Activated T-helper 1 cell treated with anti-CD3 and anti-CD28 coated beads, Interleukin-12 subunit alpha, Interleukin-12 subunit beta, Interleukin-2, Interleukin-4 antibody, amounts not matched to agents 30 ng/mL and 10 ng/mL and 1 ng/mL, durations not matched to agents 14 hours and 24 hours and 36 hours (primary cell): ENCODE measurements at places on chromosomes 13 and 19.

DNA sequence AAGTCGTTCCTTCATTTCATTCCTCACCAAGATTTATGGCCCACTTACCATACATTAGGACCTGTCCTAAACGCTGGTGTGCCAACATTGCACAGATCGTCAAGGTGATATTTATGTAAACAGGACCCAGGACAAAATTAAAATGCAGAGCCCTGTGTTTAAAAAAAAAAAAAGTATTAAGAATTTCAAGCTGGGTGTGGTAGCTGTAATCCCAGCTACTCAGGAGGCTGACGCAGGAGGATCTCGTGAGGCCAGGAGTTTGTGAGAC is 6.5 kb upstream of the ZNF444 start:
- DNase-seq, result no peak

GRCh38 chr19:47633517-47633916 is 24.6 kb downstream of the BICRA start:
- no peak for DNase-seq

- DNase-seq, result no peak
Observed at GRCh38 chr13:111217641-111218040, 102.5 kb downstream of the ARHGEF7 start.

GRCh38 chr13:49454388-49455006 is 10.4 kb downstream of the SETDB2 start:
- DNase-seq, result no peak

- DNase-seq, result peak; percentile 5
Observed at GRCh38 chr13:53151336-53152056, 122.9 kb downstream of the OLFM4 start.

DNA sequence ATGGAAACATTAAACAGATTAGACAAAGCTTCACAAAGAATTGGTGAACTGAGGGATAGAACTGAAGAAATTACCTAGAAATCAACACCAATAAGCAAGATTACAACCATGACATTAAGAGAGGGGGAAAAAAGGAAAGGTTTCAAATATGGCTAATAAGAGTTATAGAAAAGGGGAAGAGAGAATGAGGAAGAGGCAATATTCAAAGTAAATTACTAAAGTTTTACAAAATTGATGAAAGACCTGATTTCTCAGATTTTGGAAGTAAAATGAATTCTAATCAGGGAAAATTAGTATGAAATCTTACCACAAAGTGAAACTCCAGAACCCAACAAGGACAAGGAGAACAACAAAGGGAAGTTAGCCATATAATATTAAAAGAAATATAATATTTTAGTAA is 187.4 kb downstream of the NBEA start:
- no peak for DNase-seq

- no peak for DNase-seq
Observed at GRCh38 chr19:31347828-31348392, 1.3 kb downstream of the TSHZ3 start.

DNA sequence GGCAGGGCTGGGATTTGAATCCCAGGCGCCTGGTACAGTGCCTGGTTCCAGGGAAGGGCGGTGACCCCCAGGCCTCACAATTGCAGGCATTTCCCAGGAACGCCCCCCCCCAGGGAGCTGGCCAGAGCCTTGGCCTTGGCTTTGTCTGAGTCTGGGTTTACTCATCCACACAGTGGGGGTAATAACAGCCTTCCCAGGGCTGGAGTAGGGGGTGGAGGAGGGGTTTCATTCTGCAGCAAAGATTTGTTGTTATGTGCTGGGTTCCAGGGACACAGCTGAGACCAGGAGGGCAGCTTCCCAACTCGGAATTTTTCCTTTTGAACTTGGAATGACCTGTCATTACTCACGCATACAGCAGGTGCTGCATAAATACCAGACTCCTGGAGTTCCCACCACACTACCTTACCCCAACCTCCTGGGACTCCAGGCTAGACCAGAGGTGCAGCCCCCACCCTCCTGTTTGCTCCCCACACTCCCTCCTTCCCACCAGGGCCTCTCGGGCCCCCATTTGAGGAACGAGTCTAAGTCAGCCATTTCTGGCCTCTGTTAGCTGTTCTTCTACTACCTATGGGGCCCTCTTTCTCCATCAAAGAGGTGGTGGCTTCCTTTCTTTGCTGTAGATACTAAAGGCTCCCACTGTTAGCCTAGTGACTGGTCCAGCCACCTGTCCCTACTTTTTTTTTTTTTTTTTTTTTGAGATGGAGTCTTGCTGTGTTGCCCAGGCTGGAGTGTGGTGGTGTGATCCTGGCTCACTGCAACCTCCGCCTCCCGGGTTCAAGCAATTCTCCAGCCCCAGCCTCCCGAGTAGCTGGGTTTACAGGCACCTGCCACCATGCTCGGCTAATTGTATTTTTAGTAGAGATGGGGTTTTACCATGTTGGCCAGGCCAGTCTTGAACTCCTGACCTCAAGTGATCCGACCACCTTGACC is 1.6 kb upstream of the ADAMTS10 start:
- no peak for DNase-seq

GRCh38 chr13:79830945-79831344 is 350.0 kb downstream of the NDFIP2 start:
- DNase-seq, result no peak

DNA sequence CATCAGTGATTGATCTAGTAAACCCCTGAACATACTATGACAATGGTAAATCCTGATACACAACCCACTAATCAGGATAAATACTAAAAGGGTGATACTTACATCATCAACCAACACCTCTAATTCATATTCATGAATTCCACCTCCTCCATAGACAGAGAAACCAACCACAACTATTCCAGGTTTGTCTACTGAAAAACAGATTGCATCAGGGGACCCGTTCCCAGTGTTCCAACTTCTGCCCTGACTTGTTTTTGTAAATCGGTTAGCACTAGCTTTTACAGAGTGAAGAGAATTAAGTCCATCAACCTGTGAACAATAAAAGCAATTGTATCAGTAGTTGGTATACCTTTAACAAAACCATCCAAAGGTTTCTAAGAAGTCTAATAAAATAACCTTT is 149.2 kb downstream of the MYCBP2 start:
- DNase-seq, result no peak

GRCh38 chr19:13884726-13885591 is 8.0 kb downstream of the NANOS3 start:
- DNase-seq, result no peak

- no peak for DNase-seq
Observed at GRCh38 chr13:98222816-98223215, 45.7 kb upstream of the RNF113B start.

DNA sequence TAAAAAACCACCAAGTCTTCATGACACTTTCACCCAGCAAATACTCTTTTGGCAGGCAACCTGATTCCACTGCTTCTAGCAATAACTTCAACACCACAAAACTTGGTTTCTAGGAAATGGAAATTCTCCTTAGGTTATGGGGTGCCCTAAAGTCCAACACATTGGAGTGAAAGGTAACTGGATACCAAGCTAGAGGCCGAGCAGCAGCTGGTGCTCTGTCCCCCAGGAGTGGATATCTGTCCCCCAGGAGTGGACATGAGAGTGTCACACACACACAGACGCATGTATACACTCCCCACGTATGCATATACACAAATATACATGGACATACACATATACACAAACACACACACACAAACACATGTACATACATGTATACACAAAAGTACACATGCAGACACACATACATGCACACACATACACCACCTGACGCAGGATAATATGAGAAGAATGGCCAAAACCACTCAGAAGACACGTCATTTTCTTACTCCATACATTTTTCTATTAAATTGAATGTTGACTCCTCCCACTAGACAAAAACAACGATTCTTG is 50.8 kb downstream of the RFX2 start:
- no peak for DNase-seq

- DNase-seq, result no peak
Observed at GRCh38 chr19:55146705-55147273, 2.2 kb downstream of the TNNT1 start.

- DNase-seq, result no peak
Observed at GRCh38 chr19:1648459-1648849, 4.0 kb downstream of the TCF3 start.

DNA sequence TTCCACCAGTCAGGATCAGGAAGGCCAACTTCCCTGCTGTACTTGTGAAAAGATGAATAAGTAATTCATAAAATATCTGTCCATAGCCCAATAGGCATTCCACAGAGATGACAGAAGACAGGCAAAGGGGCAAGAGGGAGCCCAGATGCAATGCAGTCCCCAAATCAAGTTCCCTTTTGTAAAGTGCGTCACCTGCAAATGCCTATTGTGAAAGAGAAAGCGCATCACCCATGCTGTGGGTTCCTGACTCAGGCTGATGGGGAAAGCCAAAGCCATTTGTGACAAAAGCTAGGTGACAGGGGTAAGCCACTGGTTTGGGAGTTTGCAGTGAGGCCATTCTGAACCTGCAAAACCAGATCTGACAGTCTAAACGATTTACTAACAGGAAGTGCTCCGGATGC is 157.5 kb upstream of the ZNF536 start:
- DNase-seq, result peak; percentile 42

DNA sequence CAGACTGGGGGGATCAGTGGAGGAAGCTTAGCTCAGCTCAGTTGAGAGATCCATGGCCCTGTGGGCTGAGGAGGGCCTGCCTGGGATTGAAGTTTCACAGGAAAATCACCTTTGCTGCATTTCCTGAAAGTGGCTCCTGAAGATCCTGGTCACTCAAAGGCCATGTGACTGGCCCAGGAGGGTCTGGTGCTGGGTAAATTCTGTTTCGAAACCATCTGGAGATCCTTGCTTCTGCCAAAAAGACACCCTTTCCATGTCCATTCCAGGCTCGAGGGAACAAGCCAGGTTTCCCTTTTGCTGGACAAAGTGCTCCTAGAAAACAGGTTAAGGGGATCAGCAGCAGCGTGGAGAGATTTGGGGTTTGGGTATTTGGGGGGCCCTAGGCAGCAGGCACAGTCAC is 293.3 kb downstream of the ZNF536 start:
- no peak for DNase-seq

DNA sequence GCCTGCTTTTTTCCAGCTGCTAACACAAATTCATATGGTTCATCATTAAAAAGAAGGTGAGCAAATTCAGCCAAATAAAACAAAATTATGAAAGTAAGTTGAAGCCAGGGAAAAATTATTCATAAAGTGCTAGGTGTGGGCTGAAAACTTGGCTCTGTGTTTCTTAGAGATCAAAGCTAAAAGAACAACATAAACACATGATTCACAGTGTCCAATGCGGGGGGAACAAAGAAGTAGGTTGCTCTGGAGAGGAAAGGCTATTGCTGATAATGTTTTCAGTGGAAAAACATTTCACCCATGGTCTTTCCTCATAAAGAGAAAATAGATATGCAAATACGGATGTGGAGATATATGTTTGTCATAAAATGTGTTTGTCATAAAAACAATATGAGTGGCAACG is 1691.5 kb upstream of the SLC10A2 start:
- no peak for DNase-seq

- no peak for DNase-seq
Observed at GRCh38 chr13:78305171-78305570, 298.2 kb downstream of the POU4F1 start.

GRCh38 chr19:29503785-29504184 is 22.0 kb upstream of the VSTM2B start:
- no peak for DNase-seq

- no peak for DNase-seq
Observed at GRCh38 chr19:47183601-47184000, 47.4 kb downstream of the BBC3 start.

DNA sequence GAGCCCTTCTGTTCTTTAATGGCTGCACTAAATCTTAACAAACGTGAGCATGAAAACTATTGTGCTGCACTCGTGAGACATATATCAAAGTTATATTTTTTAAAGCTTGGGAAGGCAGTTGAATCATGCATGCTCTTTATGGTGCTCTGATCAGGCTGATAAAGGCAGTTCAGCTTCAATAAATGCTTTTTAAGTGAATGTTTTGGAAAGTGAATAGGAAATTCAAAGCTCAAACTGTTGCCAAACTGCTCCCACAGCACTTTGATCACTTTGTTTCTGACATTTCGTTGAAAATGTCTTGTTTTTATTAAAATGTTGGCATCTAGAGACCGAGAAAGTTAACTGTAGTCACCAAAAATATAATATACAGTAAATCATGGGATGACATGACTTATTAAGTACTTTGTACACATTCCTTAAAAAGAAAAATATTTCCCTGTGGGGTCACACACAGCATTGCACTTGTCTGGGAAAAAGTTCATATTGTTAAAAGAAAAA is 625.7 kb upstream of the PCDH9 start:
- no peak for DNase-seq

DNA sequence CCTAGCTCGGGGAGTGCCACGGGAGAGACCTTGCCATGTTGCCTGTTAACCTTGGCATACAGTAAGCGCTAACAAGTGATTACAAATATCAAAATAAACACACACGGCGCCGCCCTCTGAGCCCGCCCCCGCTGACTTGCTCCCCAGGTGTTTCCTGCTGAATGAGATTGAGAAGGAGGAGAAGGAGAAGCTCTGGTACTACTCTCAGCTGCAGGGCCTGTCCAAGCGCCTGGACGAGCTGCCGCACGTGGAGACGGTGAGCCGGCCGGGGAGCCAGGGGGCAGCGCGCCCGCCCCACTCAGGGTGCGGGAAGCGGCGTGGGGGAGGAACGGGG is 5.0 kb downstream of the APC2 start:
- no peak for DNase-seq

GRCh38 chr19:34263745-34264237 is 9.4 kb downstream of the GARRE1 start:
- no peak for DNase-seq

DNA sequence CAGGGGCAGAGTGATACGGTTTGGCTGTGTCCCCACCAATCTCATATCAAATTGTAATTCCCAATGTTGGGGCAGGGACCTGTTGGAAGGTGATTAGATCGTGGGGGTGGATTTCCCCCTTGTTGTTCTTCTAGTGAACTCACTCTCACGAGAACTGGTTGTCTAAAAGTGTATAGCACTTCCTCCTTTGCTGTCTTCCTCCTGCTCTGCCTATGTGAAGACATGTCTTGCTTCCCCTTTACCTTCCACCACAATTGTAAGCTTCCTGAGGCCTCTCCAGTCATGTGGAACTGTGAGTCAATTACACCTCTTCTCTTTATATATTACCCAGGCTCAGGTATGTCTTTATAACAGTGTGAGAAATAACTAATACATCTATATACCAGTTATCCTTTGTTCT is 706.4 kb upstream of the KLHL1 start:
- DNase-seq, result no peak

DNA sequence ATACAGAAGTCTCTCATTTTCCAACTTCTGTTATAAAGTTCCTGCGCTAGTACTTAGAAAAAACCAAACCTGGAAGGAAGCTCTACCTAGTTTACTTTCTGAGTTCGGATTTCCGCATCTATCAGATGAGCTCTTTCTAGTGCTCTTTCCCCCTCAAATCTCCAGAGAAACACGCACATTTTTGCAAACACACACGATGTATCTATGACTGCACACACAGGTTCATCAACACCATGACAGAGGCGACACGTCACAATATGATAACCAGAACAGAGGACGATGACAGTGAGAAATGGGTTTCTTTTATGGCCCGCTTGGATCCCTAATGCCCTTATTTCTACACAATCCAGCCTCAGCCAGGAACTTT is 629 bp upstream of the LRRC63 start:
- peak; percentile 28 for DNase-seq

GRCh38 chr19:5977222-5977784 is 637 bp downstream of the RANBP3 start:
- DNase-seq, result no peak
